ENCODE measurements at places on chromosomes 3 and 15.

- no peak for DNase-seq
Measured at GRCh38 chr15:42759093-42759492, 22.2 kb upstream of the CDAN1 start.

GRCh38 chr15:62941699-62942098, 100.8 kb upstream of the TPM1 start:
- DNase-seq = no peak

- DNase-seq = no peak
Measured at GRCh38 chr15:25801586-25802284, 61.4 kb downstream of the ATP10A start.

DNA sequence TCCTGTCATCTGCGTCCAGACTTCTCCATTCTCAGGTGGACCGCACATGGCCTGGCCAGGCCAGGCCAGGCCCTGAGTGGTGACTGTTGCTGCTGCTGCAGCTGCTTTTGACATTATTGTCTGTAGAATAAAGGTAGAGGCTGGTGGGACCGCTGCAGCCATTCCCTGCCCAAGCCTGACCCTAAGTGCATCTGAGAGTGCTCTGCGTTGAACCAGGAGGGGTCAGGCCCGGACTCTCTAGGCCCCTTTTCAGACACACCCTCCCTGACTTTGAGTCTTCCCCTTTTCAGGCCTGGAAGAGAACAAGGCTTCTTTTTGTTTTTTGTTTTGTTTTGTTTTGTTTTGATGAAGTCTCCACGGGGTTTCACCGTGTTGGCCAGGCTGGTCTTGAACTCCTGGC, 54.6 kb upstream of the FLNB start:
- no peak for DNase-seq

DNA sequence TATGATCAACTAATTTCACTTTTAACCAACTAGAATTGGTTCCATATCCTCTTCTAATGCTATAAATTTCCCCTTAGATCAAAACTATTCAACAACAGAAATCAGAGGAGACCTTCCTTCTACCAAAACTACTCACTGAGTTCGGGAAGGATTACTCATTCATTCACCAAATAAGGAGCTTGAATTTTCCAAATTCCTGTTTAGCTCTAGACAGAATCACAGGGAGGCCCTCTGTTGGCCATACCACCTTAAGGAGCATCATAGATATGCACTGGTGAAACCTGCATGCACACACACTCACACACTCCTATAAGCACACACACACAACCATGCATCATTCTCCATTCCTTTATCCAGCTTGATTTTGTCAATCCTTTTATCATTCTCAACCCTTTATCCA, 49.0 kb downstream of the SUCLG2 start:
- no peak for DNase-seq
